Fibroblast of gingiva (primary cell): ENCODE measurements at places on chromosomes 4 and X.

DNA sequence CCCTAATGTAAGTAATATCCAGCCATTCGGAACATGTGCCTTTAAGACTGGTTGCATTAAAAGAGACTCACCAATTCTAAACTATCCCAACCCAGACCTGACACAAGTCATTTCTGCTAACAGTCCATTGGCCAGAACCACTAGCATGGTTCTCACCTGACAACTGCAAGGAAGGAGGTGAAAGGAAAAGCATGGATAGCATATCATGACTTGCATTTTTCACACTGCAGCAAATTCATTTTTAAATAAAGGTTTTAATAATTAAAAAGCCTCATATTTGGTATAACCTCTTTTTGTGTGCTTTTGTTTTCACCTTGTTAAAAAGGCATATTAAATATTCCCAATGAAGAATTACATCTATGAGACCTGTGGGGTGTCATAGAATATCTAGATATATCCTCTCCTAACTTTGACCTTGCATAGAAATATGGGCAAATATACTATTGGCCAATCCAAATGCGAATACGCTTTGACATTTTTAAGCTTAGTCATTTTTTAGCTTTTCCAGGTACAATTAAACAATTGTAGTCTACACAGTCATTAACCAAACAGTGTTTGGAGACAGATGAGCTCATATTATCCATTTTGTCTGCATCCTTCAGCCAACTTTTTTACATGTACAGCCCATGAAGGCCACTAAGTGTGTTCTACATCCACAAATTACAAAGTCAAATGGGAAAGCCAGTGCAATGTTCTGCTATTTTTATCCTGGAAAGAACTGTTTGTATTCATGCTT is 295.3 kb downstream of the PDGFC start:
- DNase-seq: no peak

GRCh38 chrX:80423744-80424143 is 3.5 kb downstream of the TENT5D start:
- DNase-seq: no peak

DNA sequence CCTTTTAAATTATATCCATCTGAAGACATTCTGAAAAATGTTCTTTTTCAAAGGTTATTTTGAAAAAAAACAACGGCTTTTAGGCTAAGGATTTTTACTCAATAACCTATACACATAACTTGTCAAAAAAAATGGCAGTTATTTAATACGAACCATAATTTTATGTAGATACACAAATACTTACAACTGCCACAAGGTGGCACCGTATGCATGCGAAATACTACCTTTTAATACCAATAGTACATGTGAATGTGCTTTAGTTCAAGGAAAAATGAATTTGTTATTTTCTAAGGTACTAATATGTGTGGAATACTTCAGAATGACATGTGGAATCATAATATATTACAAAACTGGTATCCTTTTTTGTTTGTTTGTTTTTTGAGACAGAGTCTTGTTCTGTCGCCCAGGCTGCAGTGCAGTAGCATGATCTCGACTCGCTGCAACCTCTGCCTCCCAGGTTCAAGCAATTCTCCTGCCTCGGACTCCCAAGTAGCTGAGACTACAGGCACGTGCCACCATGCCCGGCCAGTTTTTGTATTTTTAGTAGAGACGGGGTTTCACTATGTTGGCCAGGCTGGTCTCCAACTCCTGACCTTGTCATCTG is 4.6 kb upstream of the MAD2L1 start:
- peak; percentile 63 for DNase-seq

DNA sequence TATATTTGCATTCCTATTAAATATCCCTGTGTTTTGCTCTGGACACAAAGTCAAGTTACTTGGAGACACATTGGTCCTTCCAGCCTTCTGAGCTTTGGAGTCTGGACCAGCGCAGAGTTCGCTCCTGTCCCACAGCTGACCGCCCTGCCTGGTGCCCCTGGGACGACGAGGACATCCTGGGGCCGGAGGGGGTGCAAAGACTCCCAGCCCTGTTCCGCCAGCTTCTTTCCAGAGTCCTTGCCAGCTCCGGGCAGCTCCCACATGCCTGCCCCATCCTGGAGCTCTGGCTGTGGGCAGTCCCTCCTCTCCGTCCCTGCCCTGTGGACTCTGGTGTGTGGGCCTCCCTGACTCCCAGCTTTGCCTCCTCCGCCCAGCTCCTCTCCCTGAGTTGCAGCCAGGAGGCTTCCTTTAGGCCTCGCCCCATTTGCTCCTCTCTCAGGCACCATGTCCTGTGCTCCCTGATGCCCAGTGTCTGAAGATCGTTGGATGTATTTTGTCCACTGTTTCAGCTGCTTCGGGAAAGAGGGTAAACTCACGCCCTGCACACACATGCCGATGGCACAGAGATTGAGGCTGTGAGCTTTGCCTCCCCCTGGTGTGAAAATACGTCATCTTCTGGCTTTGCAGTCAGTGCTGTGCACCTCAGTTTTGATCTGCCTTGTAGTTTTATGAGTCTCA is 4.9 kb upstream of the PCGF3 start:
- no peak for DNase-seq

- DNase-seq: no peak
Observed at GRCh38 chrX:54564936-54565335, 34.9 kb downstream of the GNL3L start.

DNA sequence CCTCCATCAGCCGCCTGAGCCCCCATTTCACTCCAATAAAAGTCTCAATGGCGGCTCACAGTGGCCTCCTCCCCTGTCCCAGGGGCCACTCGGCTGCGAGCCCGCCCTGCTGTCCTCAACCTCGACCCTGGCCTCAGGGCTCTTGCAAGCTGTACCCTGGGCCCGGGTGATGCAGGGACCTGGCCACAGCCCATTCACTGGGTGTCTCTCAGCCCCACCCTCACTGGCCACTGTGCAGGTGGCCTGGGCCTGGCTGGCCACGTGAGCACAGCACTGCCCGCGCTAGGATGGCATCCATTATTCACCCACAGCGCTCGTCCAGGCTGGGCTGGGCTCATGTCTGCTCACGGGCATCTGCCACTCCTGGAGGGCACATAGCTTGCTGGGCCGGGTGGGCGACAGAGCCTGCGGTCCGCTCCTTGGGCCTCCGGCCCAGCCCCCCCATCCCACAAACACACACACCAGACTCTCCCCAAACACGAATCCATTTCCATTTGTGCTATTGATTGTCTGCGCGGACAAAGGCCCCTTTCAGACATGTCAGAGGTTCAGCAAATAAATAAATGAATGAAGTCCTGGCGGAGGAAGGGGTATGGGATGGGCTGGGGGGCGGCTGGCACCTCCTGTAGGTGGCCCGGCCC is 16.5 kb upstream of the FGFR3 start:
- DNase-seq: no peak

DNA sequence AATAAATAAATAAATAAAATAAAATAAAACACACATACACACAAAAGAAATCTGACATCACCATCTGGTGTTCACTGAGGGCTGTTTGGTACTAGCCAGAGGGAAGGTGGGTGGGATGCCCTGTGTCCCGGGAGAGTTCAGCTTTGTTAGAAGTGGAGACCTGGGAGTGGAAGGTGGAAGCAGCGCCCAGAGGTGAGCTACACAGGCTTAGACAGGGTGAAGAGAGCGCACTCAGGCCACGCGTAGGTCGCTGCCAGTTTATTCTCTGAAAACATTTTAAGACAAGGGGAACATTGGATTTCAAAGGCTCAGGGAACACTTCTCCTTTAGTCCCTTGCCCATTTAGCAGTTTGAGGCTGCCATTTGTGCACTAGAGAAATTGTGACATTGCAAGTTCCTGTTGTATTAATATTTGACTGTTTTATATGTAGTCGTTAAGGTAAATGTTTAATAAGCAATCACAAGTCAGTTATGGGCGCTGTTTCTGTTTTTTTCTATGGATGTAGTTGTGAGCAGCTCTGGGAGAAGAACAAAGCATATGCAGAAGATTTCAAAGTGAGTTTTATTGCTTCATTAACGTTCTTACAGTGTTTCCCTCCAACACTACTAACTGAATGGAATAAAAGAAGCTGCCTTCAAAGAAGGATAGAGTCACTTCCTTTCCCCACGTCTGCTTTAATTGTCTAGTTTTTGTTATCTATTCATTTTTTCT is 405.5 kb upstream of the NR3C2 start:
- no peak for DNase-seq

DNA sequence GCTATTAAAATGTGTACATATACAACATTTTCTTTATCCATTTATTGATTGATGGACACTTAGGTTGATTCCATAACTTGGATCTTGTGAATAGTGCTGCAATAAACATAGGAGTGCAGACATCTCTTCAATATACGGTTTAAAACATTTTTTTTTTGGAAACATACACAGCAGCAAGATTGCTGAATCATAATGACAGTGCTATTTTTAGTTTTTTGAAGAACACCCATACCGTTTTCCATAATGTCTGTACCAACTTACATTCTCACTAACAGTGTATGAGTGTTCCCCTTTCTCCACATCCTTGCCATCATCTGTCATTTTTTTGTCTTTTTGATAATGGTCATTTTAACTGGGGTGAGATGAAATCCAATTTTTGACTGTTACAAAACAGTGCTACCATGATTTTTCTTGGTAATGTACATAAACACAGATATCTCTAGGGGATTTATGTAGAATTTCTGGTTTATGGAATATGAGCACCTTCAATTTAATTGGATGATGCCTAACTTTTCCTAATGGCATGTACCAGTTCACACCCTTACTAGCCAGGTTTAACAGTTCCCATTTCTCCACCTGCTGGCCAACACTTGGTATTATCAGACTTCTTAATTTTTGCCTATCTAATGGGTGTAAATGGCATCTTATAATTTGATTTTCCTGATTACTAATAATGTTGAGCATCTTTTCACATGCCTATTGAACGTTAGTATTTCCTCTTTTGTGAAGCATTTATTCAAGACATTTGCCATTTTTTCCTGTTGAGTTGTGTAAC is 21.0 kb upstream of the TMSB15B start:
- peak; percentile 16 for DNase-seq

DNA sequence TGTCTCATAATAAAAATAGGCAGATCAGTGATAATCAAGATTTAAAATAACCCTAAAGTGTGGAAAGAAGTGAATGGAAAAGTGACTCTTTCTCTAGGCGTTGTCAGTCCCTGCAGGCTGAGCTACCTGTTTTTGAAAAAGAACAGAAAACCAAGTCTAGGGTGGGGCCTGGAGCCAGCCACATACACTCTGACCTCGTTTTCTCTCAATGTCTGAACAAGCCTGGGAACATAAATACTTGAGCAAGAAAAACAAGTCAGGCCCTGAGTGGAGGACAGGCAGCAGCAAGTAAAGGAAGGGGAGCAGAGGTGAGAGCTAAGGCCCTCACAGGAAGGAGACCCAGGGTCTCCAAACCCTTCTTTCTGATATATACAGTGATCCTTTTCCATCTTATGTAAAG is 91.7 kb upstream of the HPF1 start:
- no peak for DNase-seq

DNA sequence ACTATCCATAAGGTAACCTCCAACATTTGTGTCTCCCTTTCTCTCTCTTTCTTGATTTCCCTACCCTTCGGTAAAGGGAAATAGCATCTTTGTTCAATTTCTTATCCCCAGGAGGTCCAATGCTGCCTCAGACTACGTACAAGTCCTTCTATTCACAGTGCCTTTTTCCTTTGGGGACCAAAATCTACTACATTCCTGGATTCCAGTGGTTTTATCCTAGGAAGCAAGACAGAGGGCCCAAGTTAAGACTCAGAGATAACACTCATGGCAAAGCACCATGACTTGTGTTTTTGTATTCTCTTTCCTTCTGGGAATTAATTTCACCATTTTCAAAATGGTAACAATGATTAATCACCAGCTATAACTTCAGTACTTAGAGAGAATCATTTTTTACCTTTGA is 10.6 kb downstream of the G3BP2 start:
- DNase-seq: no peak

DNA sequence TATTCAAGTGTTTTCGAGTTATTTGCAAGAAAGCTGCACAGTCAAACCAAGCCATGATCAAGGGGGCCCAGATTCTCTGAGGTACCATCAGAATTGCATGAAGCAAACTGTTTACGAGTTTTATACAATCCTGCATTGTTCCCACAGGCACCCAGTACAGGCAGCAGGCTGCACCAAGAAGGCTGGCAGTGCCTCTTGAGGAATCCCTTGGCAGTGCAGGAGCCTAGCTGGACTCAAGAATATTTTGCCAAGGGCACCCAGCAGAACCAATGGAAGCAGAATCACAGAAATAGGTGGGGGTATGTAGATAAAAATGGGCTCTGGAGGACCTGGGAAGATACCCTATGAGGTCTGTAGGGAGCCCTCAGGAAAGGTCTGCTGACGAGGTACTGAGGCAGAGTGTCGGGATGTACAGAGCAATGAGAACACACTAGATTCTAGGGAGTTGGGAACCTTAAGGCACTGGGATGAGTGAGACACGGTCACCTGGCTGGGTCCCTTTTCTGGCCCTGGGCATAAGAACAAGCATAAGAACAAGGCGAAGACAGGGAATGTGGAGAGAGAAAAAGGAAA is 2.5 kb upstream of the PLP1 start:
- DNase-seq: peak; percentile 34

- no peak for DNase-seq
Observed at GRCh38 chr4:10462876-10463275, 5.7 kb upstream of the ZNF518B start.

DNA sequence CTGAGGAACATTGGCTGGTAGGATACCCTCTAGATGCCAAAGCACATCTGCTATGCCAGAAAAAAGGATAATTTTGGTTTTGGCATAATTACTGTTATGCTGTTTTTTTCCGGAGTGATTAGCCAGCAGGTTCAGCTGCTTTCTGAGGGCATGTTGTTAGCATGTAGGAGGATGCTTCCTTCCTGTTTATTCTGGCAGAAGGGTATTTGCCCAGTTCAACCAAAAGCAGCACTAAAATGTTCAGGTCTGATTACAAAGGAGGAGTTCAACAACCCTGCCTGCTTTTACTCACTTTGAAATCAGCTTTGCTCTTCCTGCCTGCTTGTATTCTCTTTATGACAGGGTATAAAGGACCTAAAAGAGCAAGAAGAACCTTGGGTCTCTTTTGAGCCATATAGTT is 21.9 kb downstream of the ERCC6L start:
- DNase-seq: peak; percentile 1

- DNase-seq: peak; percentile 88
Observed at GRCh38 chr4:89469930-89470375, 162.4 kb upstream of the GPRIN3 start.

- DNase-seq: no peak
Observed at GRCh38 chr4:83581411-83582288, 45.7 kb downstream of the GPAT3 start.

GRCh38 chr4:181991369-181992108 is 251.7 kb upstream of the TENM3 start:
- DNase-seq: no peak

DNA sequence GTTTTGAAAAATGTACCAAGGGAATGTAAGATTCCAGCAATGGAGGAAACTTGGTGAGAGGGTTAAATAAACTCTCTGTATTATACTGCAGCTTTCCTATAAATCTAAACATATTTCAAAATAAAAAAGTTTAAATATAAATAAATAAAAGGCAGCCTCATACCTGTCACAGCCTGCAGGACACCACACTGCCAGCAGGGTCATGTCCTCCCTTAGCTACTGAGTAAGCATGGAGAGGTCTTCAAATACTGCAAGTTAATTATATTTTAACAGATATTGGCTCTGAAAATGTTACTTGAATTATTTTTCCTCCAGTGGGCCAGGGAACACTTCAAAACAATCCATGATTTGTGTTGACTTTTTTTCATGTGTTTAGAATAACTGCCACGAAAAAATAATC is 852.8 kb upstream of the PCDH7 start:
- no peak for DNase-seq

GRCh38 chrX:94932278-94932965 is 1258.4 kb downstream of the FAM133A start:
- DNase-seq: no peak
